Activated CD4-positive, alpha-beta memory T cell treated with anti-CD3 and anti-CD28 coated beads, Interleukin-2, amount 10 ng/mL, durations not matched to agents 7 days and 5 days (primary cell): ENCODE measurements at places on chromosomes 11 and 22.
A peak's percentile ranks its signal among the peaks of the same experiment; 100 is the strongest.

DNA sequence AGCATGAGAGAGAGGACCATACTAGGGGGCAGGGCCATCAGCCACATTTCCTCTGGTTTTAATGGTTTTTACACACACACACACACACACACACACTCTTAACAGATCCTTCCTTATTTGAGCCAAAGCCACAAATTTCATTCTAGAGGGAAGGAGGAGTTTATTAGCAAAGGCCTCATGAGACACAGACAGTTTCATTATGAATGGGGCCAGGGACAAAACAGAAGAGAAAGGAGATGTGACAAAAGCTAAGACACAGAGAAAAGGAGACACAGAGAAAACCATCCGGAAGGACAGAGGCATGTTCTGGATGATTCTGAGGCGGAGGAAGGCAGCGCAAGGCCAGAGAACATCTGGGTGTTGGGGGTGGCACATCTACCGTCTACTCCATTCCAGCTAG is 32.2 kb upstream of the ARFGAP3 start:
- peak overlapping the region; percentile 72 for H3K27ac ChIP-seq
- H3K27me3 ChIP-seq, result no peaks in the 10 kb centered on the region
- H3K4me3 ChIP-seq, result peak overlapping the region; percentile 49

DNA sequence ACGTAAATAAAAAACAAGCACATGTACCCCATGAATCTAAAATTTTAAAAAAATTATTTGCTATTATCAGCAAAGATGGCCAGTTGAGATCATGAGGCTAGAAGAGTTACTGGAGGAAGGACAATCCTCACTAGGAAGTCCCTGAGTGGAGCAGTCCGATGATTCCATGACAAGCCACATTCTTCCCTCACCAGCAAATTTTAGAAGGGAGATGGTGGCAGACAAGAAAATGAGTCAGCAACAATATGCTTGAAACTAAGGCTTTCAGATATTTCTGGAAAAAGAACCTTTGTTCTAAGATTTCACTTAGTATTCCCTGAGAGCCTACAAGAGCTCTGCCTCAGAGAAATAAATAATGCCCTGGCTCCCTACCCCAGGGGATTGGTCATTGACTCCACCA is 34.9 kb downstream of the P4HA3 start:
- H3K4me1 ChIP-seq, result no peaks in the 10 kb centered on the region
- H3K4me3 ChIP-seq, result no peak overlapping the region
- H3K27ac ChIP-seq, result no peak overlapping the region

DNA sequence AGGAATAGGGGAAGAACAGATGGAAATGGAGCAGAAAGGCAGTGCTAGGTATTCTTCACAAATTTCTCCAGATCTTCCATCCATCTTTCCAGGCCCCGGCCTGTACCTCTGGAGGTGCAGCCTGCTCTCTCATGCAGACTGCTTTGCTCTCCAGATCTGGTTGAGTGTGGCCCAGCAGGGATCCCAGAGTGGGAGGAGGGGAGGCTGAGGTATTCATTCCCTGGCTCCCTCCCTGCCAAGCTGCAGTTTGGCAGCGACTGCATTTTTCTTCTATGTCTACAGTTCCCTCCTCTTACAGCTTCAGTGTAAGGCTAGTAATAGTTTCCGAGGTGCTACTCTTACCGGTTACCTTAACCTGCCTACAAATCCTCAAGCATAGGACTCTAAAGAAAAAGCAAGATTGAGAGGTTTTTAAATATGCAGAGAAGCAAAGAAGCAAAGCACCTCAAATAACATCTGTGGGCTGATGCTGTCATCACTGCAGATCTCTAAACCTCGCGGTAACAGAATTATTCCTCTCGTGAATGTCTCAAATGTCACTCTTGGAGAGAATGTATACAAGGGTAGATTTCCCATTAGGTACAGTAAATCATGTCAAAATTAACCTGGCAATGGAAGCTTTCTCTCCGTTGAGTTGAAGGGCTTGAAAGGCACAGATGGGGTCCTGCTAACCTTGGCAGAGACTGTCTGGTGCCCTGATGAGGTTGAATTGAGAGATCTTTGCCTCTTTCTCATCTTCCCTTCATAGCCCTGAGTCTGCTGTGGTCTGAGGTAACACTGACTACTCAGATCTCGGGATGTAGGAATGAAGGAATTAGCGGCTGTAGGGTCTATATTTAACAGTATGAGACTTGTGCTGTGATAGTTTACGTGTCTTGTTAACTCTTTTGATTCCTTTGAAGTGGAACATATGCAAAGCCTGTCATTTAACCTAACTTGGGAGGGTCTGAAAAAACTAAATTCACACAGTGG is 297.9 kb upstream of the C11orf87 start:
- H3K4me1 ChIP-seq, result no peaks in the 10 kb centered on the region
- H3K36me3 ChIP-seq, result no peaks in the 10 kb centered on the region
- H3K27ac ChIP-seq, result no peak overlapping the region
- no peak for DNase-seq
- H3K4me3 ChIP-seq, result no peak overlapping the region

DNA sequence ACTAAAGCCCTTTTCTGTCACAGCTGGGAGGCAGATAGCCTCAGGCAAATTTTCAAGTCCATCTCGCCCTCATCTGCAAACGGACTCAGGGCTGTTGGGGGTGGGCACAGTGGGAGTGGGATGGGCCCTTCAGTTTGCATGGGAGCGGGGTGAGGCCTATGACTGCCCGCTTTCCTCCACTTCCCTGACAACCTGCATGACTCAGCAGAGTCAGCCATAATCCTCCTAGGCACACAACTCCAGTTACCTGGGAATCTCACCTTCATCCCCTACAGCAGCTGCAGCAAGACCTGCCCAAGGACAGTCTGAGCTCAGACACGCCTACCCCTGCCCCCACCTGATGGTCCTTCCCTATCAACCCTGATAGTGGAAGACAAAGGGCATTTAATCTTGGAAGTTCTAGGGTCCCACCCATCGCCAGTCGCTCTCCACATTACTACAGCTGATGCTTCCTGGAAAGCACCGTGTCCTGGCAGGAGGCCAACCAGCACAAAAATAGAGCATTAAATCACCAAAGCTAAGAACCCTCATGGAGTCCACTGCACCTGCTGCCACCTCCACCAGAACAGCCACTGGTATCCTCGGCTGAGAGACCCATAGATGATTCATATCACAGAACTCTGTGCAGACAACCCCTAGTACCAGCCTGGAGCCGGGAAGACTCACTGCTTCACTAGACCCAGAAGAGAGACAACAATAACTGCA is 319.3 kb downstream of the DCDC1 start:
- no peak overlapping the region for H3K4me3 ChIP-seq
- H3K4me1 ChIP-seq, result no peaks in the 10 kb centered on the region
- DNase-seq, result no peak
- H3K36me3 ChIP-seq, result no peaks in the 10 kb centered on the region

GRCh38 chr22:48135592-48135991 is 1373.1 kb downstream of the TBC1D22A start:
- H3K4me3 ChIP-seq, result no peak overlapping the region
- no peak overlapping the region for H3K27ac ChIP-seq
- DNase-seq, result no peak
- no peaks in the 10 kb centered on the region for H3K36me3 ChIP-seq
- no peaks in the 10 kb centered on the region for H3K4me1 ChIP-seq

- H3K4me3 ChIP-seq, result no peak overlapping the region
- H3K4me1 ChIP-seq, result peaks cover 5% of the 10 kb centered on the region
- H3K36me3 ChIP-seq, result no peaks in the 10 kb centered on the region
- DNase-seq, result no peak
- no peak overlapping the region for H3K27ac ChIP-seq
Observed at GRCh38 chr11:7165911-7166310, 77.1 kb downstream of the RBMXL2 start.
